Activated gamma-delta T cell treated with Interleukin-2 at 50 U/mL for 16 hours (primary cell): ENCODE measurements at places on chromosomes 13 and 19.
A peak's percentile ranks its signal among the peaks of the same experiment; 100 is the strongest.

DNA sequence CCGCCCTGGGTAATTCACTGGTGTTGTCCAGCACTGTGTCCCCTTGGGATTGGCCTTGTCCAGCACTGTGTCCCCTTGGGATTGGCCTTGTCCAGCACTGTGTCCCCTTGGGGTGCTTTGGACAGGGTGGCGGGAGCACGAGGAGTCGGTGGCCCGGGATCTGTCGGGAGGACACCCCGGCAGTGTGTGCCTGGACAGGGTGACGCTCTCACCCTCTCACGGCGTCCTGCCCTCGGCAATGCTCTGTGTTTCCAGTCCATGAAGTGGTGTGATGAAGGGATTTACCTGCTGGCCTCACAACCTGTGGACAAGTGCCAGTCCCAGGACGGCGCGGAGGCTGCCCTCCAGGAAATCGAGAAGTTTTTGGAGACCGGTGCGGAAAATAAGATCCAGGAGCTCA lies 29.9 kb upstream of the F7 start:
- DNase-seq, result no peak

DNA sequence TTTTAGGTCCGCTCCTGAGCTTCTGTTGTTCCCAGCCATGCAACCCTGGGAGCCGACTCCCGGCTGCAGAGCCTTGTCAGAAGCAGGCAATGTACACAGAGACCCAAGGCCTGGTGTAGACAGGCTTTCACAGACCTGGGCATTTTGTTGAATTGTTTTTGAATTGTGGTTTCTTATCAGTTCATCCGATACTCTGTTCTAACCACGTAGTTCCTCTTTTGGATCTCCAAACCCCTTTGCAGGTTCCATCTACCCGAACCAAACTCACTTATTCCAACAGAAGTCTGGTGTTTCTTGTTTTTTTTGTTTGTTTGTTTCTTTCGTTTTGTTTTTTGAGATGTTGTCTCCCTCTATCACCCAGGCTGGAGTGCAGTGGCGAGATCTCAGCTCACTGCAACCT lies 6.3 kb upstream of the NLRP2 start:
- DNase-seq, result no peak

DNA sequence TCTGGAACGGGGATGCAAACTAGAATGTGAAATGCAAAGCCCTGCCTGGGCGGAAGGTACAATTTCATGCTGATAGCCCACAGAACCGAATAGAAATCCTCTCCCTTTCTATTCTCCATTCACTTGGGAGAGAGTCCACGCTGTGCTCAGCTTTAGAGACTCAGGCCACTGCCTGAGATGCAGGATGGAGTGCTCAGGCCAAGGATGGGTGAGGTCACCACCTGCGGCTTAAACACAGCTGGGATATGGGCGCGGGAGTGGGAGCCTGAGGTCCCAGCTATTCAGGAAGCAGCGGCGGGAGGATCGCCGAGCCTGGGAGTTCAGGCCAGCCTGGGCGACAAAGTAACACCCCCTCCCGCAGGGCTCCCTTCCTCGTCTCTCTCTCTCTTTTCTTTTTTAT lies 446 bp upstream of the ZNF83 start:
- no peak for DNase-seq

DNA sequence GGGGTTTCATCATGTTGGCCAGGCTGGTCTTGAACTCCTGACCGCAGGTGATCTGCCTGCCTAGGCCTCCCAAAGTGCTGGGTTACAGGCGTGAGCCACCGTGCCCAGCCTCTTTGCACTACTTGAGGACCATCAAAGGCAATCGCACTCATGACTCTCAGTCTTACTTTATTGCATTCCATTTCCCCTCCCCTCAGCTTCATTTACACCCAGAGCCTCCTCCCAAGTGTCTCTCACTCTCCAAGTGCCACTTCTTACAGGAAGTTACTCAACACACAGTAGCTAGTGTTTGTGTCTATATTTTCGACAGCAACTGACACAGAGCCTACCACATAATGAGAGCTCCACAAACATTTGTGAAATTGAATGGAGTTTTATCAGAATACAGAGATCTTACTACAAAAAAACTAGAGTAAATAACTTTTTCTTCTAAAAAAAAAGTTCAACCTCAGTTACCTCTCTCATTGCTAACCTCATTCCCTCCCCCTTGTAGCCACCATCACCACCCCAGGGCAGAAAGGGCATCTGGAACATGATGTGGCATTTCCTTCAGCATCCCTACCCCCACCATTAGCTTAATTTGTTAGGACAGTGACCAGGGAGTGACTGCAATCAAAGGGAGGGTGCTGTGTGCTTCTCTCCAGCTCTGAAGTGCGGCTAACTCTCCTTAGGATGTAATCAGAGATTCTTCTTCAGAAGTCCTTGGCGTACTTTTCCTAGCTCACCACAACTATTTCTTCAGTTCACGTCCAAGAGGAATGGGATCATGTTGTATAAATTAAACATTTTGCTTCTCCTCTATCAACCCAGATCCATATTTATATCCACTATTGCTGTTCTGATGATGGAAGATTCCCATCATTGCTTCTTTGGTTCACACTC lies 17.0 kb upstream of the RUBCNL start:
- no peak for DNase-seq

- peak; percentile 9 for DNase-seq
These were observed 931 bp downstream of the USP12 start for GRCh38 chr13:27170516-27171243.

- DNase-seq, result no peak
These were observed 727.7 kb downstream of the UQCRFS1 start for GRCh38 chr19:28485292-28485691.

- no peak for DNase-seq
These were observed 112.3 kb downstream of the AKAP11 start for GRCh38 chr13:42384265-42384664.

DNA sequence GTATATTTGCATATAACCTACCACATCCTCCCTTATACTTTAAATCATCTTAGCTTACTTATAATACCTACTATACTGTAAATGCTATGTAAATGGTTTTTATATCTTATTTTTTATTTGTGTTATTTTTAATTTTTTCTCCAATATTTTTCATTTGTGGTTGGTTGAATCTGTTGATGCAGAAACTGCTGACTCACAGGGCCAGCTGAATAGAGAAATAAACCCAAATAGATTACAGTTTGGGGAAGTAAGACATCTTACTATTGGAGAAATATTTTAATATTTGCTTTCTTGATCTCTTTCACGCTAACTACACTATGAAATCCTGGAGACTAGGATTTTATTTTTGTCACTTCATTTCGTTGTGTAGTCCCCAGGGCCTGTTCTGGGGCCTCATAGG lies 7.1 kb downstream of the SMAD9 start:
- no peak for DNase-seq

- no peak for DNase-seq
These were observed 275.6 kb downstream of the DCLK1 start for GRCh38 chr13:35855531-35856019.

- DNase-seq, result peak; percentile 74
These were observed 25.8 kb upstream of the NANOS3 start for GRCh38 chr19:13850910-13851733.

GRCh38 chr13:57128909-57129308 lies 11.8 kb upstream of the PRR20A start:
- no peak for DNase-seq

- no peak for DNase-seq
These were observed 1.8 kb downstream of the MYBPC2 start for GRCh38 chr19:50434525-50434924.

DNA sequence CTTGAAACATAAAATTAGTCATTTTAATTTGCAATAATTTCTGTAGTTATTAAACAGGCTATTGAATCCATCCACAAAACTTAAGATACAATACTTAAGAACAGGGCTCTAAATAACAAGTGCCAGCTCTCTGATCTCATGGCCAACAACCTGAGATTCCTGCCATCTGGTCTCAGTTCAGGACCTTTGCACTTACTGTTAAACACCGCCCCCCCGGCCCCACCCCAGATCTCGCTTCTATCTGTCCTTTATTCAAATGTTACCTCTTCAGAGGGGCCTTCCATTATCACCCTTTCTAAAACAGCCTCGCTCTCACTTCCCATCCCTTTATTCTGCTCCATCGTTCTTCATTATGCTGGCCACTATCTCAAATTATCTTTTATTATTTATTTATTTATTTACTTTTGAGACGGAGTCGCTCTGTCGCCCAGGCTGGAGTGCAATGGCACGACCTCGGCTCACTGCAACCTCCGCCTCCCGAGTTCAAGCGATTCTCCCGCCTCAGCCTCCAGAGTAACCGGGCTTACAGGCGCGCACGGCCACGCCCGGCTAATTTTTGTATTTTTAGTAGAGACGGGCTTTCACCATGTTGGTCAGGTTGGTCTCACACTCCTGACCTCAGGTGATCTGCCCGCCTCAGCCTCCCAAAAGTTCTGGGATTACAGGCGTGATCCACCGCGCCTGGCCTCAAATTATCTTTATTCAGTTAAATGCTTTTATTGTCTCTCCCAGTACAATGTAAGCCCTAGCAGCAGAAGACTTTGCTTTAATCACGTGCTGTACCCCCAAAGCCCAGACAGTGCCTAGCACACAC lies 838 bp upstream of the SNRNP70 start:
- no peak for DNase-seq

GRCh38 chr19:55459551-55459949 lies 1.9 kb downstream of the ISOC2 start:
- no peak for DNase-seq

- peak; percentile 40 for DNase-seq
These were observed 344 bp downstream of the NHLRC3 start for GRCh38 chr13:39038569-39039030.

- peak; percentile 23 for DNase-seq
These were observed 155.9 kb upstream of the KLF12 start for GRCh38 chr13:74289861-74290773.

DNA sequence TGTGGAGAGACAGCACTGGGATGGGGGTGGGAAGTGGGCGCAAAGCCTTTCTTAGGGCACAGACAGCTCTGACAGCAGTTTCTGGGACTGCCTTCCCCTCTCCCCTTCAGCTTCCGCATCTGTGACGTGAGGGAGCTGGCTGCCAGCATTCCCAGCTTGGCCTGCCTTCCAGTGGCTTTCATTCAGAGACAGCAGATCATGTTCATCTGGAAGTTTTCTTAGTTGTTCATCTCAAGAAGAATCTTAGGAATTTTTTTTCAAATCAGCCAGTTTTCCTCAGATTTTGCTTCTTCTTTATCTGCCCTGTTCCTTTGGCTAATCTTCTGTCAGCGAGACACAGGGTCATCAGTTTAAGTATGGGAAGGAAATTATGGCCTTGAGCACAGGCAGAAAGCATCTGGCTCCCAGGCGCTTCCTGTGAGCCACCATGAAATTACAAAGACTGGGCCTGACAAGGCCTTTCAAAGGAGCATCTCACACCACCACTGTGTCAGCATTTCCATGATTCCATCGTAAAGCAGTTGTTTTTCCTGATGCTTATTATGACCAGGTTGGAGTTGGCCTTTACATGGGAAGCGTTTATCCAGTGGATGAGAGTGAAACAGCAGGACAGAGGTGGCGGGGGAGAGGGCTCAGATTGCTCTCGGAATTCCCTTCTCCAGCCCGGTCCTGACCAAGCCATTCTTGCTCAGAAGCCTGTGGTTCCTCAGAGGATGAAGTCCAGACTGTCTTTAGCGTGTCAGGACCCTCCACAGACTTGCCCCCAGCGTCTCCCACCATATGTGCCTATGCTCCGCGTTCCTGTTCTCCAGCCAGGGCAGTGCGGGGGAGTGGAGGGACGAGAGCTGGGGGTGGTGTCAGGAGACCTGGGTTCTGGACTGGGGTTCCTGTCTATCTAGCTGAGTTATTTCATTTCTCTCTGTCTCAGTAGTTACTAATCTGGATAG lies 43.6 kb downstream of the ARHGAP35 start:
- DNase-seq, result no peak

DNA sequence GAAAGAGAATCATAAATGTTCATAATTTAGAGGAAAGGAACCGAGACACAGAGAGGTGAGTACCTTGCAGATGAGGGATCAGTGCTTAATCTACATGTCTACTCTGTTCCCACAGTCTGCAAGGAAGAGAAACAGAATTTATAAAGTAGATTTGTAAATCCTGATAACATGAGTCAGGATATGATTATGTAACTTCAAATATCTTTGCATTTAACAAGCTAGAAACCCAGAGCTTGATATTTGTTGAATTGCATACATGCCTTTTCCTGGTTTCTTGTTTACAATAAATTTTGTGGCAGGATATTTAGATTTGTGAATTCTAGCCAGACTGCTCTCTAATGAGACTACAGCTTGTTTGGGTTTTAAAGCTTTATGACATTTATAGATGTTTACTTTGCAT lies 219.2 kb downstream of the ENOX1 start:
- DNase-seq, result no peak

DNA sequence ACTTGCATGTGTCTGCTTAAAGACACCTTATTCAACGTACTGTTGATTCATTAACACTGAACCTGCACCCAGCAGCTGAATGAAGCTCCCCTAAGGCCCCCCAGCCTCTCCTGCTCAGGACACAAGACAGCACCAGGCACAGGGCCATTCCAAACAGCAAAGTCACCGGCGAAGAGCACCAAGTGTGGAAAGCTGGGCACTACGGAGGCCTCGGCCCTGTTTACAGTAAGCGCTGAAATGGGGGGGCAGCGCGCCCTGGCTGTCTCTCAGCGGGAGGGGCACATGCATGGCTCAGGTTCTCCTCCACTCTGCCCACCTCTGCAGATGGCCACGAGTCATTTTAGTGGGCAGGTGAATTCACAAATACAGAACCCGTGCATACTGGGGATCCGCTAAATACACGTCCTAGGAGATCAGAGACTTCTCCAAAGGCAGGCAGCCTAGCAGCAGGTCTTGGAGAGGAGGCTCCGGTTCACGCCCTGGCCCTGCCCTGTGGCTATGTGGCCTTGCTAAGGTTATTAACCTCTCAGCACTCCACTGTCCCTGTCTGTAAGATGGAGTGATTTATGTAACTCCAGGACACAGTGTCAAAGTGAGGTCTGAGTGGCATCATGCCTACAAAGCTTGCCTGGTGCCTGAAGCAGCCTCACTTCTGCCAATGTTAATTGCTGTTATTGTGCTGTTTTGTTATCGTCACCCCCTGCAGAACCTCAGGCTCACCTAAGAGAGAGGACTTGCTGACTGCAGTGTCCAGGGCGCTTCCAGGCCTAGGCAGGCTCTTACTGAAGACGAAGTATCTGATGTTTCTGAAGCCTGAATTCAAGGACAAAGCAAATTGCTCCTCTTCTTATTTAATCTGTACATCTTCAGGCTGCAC lies 207.4 kb upstream of the SOX1 start:
- DNase-seq, result no peak

GRCh38 chr13:28539625-28540286 lies 44.8 kb upstream of the FLT1 start:
- DNase-seq, result no peak

DNA sequence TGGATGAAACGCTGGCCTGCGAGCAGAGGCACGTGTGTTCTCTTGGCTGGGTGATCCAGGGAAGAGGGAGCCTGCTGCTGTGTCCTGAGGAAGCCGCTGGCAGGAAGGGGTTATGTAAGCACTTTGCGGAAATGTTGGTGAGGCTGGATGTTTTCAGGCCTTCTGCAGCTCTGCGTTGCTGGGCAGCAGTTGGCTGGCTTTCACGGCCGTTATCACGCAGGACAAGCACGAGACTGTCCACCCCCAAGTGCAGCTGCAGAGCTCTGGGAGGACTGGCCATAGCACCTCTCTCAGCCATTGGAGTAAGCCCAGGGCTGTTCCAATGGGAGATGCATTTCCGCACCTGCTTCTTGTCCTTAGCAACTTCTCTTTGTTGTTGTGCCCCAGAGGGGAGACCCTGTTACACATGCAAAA lies 146.9 kb upstream of the SOX21 start:
- DNase-seq, result no peak
